Stimulated activated naive CD8-positive, alpha-beta T cell treated with anti-CD3 and anti-CD28 coated beads, Interleukin-15, amount 100 ng/mL, for 72 hours (primary cell): ENCODE measurements at places on chromosomes 5 and 9.

GRCh38 chr5:112267231-112267630 lies 151.8 kb downstream of the EPB41L4A start:
- no peak for DNase-seq

GRCh38 chr9:107177243-107177839 lies 105.7 kb upstream of the RAD23B start:
- DNase-seq, result no peak

DNA sequence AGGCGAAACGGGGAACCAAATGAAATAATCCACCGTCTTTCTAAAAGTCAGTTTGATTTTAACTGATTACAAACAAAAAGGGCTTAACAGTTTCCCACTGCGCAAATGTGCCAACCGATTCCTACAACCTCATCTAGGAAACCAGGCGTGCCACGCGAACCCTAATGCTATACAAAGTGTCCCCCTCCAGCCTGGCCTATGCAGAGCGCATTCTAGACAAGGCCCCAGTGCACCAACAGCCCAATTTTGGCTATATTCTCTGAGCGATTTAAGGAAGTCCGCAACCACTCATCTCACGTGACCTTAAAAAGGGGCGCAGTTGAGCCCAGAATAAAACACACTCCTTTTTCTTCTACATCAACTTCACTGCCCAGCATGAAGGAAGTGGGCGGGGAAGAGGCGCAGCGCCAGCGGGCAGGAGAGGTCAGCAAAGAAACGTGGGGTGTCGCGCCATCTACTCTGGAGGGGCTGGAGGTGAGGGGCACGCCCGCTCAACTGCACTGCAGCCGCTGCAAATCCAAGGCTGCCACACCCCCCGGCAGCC lies 779 bp downstream of the FAM13B start:
- no peak for DNase-seq

DNA sequence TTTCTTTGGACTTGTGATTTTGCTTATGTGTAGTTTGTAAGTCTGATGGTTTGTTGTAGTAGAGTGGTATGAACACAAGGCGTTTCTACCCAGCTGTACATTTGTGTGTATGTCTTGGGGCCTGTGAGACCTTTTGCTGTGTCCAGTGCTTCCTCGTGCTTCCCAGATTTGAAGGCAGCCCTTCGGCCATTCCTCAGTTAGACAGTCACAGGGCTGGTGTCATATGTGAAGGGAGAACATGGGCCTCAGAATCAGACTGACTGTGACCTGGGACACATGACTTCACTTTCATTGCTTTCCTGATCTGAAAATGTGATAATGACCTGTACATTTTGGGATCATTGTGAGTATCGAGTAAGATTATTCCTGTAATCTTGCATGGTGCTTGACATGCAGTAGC lies 140.0 kb downstream of the TRIO start:
- DNase-seq, result no peak

DNA sequence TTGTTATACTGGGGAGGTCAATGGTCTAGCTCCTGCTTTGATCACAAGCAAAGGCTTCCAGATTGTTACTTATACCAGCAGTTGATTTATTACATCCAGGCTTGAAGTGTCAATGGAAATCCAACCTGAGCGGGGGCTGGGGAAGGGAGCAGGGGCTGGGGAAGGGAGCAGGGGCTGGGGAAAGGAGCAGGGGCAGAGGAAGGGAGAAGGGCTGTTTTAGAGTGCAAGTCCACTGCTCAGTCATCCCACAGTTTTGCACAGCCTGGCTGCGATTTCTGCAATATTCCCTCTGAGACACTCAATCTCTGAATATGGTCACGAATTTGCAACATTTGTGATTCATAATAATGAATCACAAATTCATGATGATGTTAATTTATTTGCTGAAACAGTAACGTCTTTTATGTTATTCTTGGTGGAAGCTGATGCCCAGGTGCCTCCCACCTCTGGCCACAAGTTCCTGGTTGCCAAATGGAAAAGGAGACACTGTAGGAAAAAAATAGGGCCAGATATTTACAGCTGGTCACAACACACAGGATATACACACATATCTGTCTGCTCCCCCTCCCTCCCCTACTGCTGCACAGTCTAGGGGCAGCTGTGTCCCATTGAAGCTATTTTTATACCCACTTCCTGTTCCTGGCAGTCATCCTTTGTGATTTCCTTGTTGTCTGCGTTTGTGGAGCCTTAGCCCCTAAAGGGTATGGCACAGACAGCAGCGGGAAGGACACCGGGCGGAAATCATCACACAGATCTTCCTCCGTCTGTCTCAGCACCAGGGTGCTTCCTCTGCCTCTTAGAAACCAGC lies 325.1 kb downstream of the GADD45G start:
- no peak for DNase-seq
